ENCODE measurements at places on chromosomes 3 and 15.

DNA sequence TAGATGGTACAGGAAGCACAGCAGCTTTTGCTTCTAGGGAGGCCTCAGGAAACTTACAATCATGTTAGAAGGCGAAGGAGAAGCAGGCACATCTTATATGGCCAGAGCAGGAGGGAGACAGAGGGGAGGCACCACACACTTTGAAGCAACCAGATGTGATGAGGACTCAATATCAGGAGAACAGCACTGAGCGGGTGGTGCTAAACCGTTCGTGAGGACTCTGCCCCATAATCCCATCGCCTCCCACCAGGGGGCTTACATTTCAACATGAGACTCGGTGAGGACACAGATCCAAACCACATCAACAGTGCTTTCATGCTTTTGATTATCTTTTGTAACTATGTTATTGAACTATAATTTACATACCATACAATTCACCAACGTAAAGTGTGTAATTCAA lies 7.6 kb upstream of the TMEM44 start:
- DNase-seq = no peak

GRCh38 chr15:42695527-42696071 lies 41.3 kb downstream of the CDAN1 start:
- no peak for DNase-seq

GRCh38 chr15:79157631-79158592 lies 67.3 kb upstream of the RASGRF1 start:
- DNase-seq = no peak

DNA sequence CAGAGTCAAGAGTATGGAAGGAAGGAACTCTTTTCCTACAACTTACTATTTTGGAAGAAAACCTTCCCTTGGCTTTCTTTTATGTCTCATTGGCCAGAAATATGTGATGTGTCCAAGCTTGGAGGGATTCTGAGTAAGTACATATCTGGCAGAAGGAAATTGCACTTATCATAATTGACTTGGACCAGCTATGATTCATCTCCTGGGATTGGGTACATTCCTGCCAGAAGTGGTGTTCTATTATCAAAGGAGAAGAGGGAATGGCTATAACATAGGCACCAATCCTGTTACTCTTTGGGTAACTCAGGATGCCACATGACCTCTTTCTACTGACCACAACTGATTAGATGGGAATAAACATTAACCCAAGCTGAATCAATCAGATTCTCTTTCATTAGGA lies 13.5 kb upstream of the DAZL start:
- no peak for DNase-seq

DNA sequence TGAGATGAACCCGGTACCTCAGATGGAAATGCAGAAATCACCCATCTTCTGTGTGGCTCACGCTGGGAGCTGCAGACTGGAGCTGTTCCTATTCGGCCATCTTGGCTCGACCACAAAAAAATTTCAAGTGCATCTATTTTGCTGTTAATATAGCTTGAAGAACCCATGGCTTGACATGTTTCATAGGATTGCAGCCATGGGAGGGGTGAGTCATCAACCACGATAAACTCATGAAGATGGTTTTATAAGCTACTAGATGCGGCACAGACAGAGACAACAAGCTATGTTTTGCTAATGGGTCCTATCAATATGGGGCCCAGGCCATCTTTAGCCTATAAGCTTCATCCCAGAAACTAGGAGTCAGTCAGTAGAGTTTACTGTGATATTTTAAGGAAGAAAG lies 100.4 kb upstream of the PHLDB2 start:
- no peak for DNase-seq

GRCh38 chr3:117017135-117017894 lies 307.7 kb downstream of the TUSC7 start:
- no peak for DNase-seq

DNA sequence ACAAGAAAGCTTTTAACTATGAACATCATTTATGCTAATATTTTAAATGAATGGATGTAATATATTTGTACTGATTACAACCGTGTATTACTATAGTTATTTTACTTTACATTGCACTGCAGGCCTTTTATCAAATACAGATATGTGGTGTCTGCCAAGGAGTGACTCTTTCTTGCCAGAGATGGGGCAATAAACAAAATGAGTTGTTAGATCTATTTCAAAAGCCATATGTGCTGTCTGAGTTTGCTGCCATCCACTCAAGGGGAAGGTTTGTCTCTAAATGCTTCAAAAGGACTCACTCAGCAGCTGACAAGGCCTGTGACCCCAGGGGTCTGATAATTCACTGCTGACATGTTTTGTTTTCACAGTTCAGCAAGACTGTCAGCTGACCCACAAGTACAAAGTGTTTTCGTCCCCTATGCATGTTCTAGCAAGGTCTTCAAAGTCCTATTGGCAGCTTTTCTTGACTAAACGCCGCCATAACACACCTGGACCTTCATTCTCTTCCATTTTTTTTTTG lies 41.3 kb upstream of the ZBED2 start:
- no peak for DNase-seq

DNA sequence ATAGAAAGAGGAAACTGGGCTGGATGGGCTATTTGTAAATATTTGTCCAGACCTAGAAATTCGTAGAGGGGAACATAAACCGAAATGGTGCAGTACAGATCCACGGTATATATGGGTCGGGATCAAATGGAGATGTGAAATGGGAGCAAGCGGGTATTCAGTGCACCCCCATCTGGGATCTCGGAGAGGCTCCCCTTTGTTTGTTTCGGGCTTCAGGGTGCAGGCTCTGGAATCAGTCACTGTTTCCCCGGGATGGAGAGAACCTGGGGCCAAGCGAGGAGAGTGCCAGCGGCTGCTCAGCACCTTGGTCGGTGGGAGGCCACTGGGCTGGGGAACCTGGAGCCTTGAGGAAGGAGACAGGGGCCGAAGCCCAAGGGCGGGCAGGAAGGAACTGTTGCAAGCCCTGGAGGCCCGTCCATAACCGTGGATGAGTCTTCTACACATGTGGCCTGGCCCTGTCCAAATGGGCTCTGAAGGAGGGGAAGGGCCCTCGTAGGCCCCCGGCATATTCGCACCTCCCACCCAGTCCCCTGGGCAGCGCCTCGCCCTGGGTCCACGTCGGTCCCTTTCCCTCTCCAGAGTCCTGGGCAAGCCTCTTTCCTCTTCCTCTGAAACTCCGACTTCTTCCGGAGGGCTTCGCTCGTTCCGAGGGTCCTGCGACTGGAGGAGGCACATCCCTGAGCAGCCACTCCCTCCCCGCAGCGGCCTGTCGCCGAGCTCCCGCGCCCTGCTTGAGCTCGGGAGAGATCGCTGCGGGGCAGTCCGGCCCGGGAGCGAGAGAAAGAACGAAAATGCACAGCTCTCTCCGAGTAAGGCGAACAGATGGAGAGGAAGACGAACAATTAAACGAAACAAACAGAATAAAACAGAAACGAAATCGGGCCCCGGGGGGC lies 3.0 kb downstream of the ISL2 start:
- DNase-seq = no peak

GRCh38 chr15:75815811-75816719 lies 27.2 kb upstream of the UBE2Q2 start:
- DNase-seq = no peak

- no peak for DNase-seq
These were observed 33.3 kb upstream of the GABRB3 start for GRCh38 chr15:26806151-26806550.

GRCh38 chr3:59609657-59610348 lies 560.0 kb upstream of the CFAP20DC start:
- no peak for DNase-seq

DNA sequence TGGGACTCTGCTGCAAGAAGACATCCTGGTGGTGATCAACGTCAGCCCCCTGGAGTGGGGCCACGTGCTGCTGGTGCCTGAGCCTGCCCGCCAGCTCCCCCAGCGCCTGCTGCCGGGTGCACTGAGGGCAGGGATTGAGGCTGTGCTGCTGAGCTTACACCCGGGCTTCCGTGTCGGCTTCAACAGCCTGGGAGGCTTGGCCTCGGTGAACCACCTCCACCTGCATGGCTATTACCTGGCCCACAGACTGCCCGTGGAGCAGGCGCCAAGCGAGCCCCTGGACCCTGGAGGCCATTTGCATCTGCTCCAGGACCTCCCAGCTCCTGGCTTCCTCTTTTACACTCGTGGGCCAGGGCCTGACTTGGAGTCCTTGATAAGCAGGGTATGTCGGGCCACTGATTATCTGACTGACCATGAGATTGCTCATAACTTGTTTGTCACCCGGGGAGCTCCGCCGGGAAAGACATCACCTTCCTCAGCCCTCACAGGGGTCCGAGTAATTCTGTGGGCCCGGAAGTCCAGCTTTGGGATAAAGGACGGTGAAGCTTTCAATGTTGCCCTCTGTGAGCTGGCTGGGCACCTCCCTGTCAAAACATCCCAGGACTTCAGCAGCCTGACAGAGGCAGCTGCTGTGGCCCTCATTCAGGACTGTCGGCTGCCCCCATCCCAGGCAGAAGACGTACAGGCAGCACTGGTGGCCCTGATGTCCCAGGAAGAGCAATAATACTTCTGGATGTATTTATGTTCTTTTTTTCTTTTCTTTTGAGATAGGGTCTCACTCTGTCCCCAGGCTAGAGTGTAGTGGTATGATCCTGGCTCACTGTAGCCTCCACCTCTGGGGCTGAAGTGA lies 7.6 kb downstream of the GDPGP1 start:
- no peak for DNase-seq

GRCh38 chr3:43257850-43258249 lies 28.5 kb upstream of the SNRK start:
- DNase-seq = no peak

- DNase-seq = no peak
These were observed 139.2 kb upstream of the WNT5A start for GRCh38 chr3:55626279-55626665.

DNA sequence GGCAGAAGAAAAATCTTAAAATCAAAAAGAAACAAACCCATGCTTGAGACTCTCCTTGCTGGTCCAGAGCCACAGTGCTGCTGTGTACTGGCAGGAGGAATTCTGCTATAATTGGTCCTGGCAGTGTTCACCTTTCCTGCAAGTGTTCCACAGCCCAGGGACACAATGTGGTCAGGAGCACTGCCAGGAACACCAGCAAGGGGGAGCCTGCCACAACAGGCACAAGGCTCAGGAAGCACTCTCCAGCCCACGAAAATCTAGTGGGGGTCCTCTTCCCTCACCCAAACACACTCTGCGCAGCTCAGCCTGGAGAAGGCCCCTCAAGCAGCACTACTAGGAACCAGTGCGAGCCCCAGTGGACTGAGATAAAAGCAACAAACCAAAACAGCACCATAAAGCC lies 92.9 kb downstream of the UBE3A start:
- DNase-seq = no peak

GRCh38 chr3:181692311-181693145 lies 19.2 kb upstream of the SOX2 start:
- DNase-seq = no peak

GRCh38 chr3:47658444-47658843 lies 79.8 kb upstream of the CSPG5 start:
- no peak for DNase-seq

- DNase-seq = no peak
These were observed 518.5 kb upstream of the CADM2 start for GRCh38 chr3:84440291-84440690.

DNA sequence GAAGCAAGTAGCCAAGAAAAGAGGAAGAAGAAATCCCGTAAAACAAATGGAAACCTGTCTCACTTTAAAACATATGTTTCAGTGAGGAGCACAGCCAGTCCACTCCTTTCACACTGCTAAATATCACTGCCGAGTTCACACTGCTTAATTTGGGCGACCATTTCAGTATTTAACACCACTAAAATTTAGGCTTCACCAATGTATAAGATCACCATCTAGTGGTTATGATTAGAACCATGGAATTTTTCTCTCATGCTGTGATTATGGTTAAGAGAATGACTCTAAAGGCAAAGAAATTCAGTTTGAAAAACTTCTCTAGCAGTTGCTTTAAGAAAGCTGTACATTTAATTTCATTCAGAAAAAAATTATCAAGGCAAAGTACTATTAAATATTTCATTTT lies 16.6 kb downstream of the SLC4A7 start:
- no peak for DNase-seq

GRCh38 chr3:119492810-119493209 lies 5.5 kb upstream of the TIMMDC1 start:
- DNase-seq = no peak

DNA sequence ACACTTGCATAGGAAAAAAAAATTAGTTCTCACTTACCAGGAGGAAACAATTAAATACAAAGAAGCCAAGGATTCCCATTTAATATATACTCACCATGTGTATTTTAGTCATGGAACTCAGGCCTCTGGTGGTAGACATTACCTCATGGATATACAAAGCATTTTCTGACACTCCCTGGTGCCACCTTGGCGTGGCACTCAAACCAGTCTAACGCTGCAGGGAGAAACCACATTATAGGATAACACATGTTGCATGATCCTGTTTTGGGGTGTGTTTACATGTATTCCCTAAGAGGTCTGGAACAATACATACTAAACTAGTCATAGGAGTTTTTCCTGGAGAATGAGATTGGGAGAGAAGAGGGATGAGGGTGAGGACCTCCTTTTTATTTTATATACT lies 5.9 kb upstream of the RTF1 start:
- no peak for DNase-seq

DNA sequence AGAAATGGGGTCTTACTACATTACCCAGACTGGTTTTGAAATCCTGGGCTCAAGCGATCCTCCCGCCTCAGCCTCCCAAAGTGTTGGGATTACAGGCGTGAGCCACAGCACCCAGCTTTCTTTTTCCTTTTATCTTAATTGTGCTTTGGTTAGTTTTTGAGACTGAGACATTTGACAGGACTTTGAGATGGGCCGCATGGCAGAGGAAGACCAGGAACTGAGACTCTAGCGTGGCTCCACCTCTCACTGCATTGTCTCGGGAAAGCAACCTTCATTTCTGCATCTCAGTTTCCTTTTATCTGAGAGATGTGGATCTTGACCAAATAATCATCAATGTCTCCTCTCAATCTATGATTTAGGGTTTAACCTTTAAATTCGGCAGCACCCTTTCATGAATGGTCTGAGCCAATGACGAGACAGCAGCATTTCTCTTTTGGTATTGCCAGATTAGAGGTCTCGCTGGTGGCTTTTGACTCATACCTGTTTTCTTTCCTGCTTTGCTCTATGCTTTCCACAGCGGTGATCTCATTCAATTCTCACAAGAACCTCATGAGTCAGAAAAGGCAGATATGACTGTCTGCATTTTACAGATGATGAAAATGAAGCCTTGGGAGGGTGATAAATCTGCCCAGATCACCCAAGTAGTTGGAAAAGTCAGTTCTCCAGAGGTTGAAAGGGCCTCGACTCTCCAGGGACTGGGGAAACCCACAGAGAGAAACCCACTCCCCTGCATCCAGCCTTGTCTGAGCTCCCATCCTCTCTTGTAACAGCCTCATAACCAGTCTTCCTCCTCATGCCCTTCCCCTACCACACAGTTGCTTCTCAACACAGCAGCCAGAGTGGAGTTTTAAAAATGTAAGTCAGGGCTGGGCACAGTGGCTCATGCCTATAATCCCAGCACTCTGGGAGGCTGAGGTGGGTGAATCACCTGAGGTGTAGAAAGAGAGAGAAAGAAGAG lies 84.8 kb upstream of the FOXB1 start:
- no peak for DNase-seq

DNA sequence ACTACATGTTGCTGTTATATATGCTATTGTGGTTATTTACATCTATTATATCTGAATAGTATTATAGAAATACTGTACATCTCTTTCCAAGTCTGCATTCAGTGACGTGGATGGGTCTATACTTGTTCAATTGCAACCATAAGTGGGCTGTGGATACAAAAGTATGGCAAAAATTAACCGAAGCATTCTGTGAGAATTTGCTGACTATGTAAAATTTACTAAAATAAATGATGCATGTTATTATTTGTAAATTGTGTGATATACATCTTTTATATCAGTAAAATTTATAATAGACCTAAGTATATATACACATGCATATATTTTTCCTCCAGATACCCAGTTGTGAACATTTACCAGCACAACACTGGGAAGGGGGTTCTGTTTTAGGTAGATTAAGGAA lies 215.1 kb downstream of the NECTIN3 start:
- no peak for DNase-seq
